ENCODE measurements at places on chromosomes 6 and 20.
A peak's percentile ranks its signal among the peaks of the same experiment; 100 is the strongest.

DNA sequence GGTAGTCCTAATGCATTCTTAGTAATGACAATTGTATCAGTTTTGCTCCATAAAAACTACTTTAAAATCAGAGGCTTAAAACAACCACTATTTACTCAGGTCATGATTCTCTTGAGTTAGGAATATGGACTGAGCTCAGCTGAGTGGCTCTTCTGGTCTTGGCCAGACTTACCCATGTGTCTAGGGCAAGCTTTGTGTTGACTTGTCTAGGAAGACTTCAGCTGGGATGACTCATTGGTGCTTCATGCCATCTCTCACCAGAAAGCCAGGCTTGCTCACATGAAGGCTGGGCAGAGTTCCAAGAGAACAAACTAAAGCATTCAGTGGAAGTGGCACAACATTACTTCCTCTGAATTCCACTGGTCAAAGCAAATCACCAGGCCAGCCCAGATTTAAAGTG lies 155.3 kb downstream of the DHX35 start:
- DNase-seq: peak; percentile 40
- no peaks in the 10 kb centered on the region for H3K36me3 ChIP-seq
- no peaks in the 10 kb centered on the region for H3K4me1 ChIP-seq
- H3K27ac ChIP-seq: no peak overlapping the region

GRCh38 chr6:149614337-149614736 lies 34.2 kb downstream of the KATNA1 start:
- DNase-seq: peak; percentile 3
- H3K27me3 ChIP-seq: peaks cover 1% of the 10 kb centered on the region
- H3K4me1 ChIP-seq: peaks cover 6% of the 10 kb centered on the region
- no peak overlapping the region for H3K4me3 ChIP-seq

DNA sequence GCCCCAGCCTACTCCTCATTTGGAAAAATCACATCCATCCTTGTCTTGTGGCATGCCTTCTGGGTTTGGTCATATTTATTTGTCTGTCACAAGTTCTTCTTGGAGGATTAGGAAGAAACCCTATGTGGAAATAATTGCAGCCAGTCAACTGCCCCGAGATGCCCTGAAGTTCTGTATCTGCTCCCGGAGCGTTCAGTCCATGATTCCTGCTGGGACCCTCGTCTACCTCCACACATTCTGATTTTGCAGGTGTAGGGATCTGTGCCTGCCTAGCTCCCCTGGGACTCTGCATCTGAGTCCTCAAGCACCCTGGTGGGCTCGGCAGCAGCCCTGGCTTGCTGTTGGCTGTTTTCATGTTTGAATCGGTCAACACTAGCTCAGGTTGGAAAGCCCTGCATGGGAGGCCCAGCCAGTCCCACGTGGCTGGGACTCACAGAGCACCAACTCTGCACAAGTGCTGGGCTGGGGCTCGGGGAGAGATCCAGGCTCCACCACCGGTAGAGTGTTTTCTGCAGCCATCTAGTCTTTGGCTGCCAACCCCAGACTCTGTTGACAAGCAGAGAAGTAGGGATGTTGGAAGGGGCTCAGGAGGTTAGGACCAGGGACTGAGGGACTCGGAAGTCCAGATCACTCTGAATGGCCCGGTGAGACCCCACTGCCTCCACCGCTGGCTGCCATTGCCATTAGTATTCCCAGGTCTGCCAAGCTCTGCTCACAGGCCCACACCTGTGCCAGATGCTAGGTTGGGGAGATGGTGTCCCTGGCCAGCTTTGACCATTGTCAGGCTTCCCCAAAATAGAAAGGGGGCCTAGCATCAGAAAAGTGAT lies 183.5 kb upstream of the CST7 start:
- DNase-seq: no peak
- no peak overlapping the region for H3K27ac ChIP-seq
- peaks cover 5% of the 10 kb centered on the region for H3K4me1 ChIP-seq
- H3K36me3 ChIP-seq: no peaks in the 10 kb centered on the region
- no peak overlapping the region for H3K4me3 ChIP-seq

- H3K4me1 ChIP-seq: no peaks in the 10 kb centered on the region
- DNase-seq: no peak
- peaks cover 4% of the 10 kb centered on the region for H3K27me3 ChIP-seq
- H3K36me3 ChIP-seq: no peaks in the 10 kb centered on the region
- H3K4me3 ChIP-seq: no peak overlapping the region
Measured at GRCh38 chr6:146679386-146679785, 80.6 kb downstream of the ADGB start.

GRCh38 chr6:6699741-6700367 lies 111.3 kb downstream of the LY86 start:
- peak overlapping the region; percentile 66 for H3K4me3 ChIP-seq
- H3K27ac ChIP-seq: peak overlapping the region; percentile 82
- peaks cover 3% of the 10 kb centered on the region for H3K27me3 ChIP-seq
- peaks cover 22% of the 10 kb centered on the region for H3K4me1 ChIP-seq

DNA sequence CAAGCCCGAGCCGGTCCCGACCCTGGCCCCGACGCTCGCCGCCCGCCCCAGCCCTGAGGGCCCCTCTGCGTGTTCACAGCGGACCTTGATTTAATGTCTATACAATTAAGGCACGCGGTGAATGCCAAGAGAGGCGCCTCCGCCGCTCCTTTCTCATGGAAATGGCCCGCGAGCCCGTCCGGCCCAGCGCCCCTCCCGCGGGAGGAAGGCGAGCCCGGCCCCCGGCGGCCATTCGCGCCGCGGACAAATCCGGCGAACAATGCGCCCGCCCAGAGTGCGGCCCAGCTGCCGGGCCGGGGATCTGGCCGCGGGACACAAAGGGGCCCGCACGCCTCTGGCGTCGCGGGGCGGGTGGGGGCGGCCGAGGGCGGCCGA lies 37.5 kb downstream of the YTHDF1 start:
- H3K27ac ChIP-seq: no peak overlapping the region
- no peaks in the 10 kb centered on the region for H3K36me3 ChIP-seq

DNA sequence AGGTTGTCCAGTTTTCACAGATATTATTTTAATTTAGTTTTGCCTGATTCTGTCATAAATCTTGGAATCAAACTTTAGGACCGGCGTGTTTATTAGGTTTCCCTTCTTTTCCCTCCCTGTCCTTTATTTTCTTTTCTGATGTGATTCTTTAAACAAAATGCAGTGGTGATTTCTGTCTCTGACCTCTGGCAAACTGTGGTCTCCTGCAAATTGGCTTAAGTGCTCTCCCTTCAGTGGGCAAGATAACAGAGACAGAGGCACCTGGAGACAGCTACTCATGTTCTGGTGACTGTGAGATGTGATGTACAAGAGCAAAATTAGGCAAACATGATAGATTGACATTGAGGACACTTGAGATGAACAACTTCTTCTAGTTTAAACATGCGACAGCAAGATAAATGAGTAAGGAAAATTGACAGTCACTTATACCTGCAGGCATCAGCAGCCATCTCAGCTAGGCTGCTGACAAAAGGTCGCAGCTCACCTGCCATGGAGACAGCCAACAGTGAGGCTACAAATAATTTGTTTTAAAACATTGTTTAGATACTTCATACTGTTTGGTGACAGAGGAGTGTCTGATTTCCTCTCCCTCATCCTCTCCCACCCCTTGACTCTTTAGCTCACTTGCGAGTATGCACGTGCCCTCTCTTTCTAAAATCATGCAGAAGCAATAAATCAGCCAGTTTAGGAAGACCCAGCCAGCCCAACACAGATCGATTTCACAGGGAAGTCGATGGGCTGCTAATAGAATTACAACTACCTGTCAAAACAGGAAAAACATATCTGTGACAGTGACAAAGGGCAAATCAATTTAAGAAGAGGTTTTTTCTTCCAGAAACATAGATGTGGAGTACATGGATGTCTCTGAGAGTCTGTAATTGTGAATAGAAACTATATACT lies 63.4 kb upstream of the MAP3K7 start:
- no peak for DNase-seq
- no peak overlapping the region for H3K27ac ChIP-seq
- no peak overlapping the region for H3K4me3 ChIP-seq
- H3K36me3 ChIP-seq: no peaks in the 10 kb centered on the region
- H3K27me3 ChIP-seq: peaks cover 2% of the 10 kb centered on the region

DNA sequence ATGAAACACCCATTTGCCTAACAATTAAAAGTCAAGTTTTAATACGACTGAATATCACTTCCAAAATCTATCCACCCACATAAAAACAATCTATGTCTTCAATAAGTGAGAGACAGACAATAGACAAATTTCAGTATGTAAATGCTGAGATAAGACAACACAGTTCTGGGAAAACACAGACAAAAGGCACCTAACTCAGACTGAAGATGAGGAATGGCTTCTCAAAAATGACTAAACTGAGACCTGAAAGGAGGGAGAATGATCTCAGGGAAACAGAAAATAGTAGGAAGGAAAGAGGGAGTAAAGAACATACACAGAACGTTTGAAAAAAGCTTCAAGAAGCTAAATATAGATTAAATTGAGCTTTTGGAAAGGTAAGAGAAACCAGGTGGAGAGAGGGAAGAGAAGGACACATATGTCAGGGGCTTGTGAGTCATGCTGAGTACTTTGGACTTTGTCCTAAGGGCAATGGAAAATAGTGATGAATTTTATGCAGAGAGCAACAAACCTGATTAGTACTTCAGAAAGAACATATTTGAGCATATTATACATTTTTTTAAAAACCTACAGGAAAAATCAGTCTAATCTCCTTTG lies 16.1 kb downstream of the LMBRD1 start:
- no peak for DNase-seq
- no peaks in the 10 kb centered on the region for H3K27me3 ChIP-seq
- H3K4me3 ChIP-seq: no peak overlapping the region
- no peak overlapping the region for H3K27ac ChIP-seq
- no peaks in the 10 kb centered on the region for H3K36me3 ChIP-seq

DNA sequence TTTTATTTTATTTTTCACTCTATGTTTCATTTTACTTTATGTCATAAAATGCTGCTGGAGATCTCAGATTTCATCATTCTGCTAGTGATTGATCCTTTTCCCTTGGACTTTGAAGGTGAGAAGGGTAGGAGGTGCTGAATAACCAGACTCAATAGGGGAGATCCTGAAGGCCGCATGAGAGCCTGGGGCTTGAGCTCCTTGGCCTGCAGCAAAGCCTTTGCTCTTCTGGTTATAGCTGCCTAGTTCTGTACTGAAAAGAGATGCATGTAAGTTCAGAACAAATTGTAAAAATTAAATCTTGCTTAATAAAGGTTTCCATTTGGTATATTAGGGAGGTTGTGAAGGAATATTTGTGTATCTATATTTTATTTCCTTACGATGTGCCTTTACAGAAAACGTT lies 430.2 kb downstream of the QKI start:
- no peak overlapping the region for H3K27ac ChIP-seq
- peaks cover 11% of the 10 kb centered on the region for H3K36me3 ChIP-seq
- peaks cover 8% of the 10 kb centered on the region for H3K27me3 ChIP-seq
- DNase-seq: no peak

- no peaks in the 10 kb centered on the region for H3K36me3 ChIP-seq
- H3K27ac ChIP-seq: peak overlapping the region; percentile 95
- peaks cover 3% of the 10 kb centered on the region for H3K27me3 ChIP-seq
- DNase-seq: peak; percentile 54
- peaks cover 35% of the 10 kb centered on the region for H3K4me1 ChIP-seq
Measured at GRCh38 chr6:26383624-26384417, 913 bp downstream of the BTN2A2 start.

GRCh38 chr6:130140084-130140483 lies 82.7 kb downstream of the SAMD3 start:
- H3K27ac ChIP-seq: no peak overlapping the region
- H3K27me3 ChIP-seq: no peaks in the 10 kb centered on the region
- peaks cover 9% of the 10 kb centered on the region for H3K4me1 ChIP-seq
- DNase-seq: no peak

DNA sequence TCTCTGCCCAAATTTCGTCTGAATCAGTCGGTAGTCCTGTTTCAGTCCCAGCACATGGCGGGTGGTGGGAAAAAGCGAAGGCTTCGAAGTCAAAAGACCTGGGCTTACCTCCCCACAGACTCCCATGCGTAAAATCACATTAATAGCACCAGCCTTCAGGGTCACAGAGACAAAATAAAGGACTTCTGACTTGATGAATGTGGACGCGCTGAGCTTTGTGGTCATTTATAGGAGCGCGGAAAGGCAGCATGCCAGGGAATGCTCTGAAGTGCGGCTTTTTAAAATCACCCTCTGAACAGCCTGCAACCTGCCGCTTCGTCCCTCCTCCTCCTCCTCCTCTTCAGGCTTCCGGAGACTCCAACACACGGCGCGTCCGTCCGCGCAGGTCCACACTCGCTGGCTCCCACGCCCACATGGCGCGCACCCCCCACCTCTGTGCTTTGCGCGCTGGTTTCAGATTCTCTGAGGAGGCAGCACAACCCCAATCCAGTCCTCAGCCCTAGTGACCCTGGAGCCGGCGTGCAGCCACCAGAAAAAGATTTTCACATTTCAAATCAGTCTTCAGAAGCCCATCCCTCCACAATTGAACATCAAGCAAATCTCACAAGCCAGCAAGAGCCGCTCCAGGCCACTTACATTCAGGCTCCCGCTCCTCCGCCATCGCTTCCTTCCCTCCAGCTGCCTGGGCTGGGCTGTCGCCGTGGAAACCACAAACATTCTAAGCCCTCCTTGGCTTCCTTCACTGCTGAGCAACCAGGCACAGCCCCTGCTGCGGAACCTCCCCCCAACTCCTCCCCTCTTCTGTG lies at the start of gene C6orf118:
Gene C6orf118, minus strand, starts transcription at position 680 of the 806 bp plus-strand sequence. Its CDS starts 19 bp downstream, at position 661.
- H3K4me1 ChIP-seq: no peaks in the 10 kb centered on the region
- H3K27me3 ChIP-seq: no peaks in the 10 kb centered on the region
- H3K4me3 ChIP-seq: no peak within 1 kb of the TSS
- H3K27ac ChIP-seq: no peak within 1 kb of the TSS
- 0 out of 2 replicates have a peak, but pooled peaks cover 1% of the 10 kb centered on the region for H3K36me3 ChIP-seq
